Myocyte (in vitro differentiated cells): ENCODE measurements at places on chromosomes 11 and 22.

DNA sequence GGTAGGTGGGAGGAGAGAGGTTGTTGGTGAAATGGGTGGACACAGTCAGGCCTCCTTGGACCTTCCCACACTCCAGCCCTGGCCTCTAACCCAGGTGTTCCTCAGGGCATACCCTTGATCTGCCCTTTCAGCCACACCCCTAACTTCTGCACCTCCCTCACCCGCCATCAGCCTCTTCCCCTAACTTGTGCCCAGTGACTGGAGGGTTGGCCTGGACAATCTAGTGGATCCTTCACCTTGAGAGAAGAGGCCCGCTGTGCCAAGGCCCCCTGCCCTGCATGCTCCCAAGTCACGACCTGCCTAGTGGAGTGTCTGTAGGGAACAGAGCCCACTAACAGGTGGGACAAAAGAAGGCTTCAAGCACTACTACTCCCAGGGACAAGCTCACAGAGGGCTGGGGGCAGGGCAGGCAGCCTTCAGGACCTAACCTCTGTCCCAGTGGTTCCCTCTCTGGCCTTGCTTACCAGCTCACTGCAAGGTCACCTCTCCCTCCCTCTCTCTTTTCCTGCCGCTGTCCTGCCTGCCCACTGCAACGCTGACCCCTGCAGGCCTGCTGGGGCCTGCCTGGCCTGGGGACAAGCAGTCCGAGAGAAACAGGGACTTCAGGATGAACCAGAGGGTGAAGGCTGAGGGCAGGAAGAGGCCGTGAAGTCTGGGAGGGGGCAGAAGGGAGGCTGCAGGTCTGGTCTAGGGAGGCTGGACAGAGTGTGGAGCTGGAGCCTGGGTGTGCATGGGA is 3.3 kb downstream of the SYT7 start:
- DNase-seq: no peak

- DNase-seq: no peak
Measured at GRCh38 chr22:39965748-39966147, 5.6 kb downstream of the TMA7B start.

DNA sequence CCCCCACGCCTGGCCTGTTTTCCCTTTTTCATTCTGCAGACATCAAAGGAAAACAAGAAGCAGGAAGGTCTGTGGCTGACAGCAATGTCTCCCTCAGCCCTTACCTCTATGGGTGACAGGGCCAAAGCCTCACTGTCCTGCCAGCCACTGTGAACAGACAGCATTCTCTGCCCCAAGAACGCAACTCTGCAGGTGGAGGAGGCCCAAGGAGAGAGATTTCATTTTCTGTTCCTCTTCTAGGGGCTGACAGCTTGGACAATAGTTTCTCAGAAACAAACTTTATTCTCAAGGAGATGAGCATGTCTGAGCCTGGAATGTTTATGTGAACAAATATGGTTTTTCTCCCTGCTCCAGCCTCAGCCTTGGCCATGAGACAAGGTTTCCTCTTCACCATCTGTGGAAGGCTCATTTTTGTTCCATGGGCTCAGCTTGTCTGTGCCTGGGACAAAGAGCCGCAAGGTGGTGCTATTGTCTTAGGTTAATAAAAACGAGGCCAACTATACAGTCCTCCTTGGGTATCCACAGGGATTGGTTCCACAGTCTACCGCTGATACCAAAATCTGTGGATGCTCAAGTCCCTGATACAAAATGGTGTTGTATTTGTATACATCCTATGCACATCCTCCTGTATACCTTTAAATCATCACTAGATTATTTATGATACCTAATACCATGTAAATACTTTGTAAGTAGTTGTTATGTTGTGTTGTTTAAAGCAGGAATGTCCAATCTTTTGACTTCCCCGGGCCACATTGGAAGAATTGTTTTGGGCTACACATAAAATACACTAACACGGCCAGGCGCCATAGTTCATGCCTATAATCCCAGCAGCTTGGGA is 5.8 kb downstream of the PIWIL3 start:
- peak; percentile 68 for DNase-seq

GRCh38 chr11:33529461-33529860 is 171.2 kb downstream of the C11orf91 start:
- DNase-seq: no peak

DNA sequence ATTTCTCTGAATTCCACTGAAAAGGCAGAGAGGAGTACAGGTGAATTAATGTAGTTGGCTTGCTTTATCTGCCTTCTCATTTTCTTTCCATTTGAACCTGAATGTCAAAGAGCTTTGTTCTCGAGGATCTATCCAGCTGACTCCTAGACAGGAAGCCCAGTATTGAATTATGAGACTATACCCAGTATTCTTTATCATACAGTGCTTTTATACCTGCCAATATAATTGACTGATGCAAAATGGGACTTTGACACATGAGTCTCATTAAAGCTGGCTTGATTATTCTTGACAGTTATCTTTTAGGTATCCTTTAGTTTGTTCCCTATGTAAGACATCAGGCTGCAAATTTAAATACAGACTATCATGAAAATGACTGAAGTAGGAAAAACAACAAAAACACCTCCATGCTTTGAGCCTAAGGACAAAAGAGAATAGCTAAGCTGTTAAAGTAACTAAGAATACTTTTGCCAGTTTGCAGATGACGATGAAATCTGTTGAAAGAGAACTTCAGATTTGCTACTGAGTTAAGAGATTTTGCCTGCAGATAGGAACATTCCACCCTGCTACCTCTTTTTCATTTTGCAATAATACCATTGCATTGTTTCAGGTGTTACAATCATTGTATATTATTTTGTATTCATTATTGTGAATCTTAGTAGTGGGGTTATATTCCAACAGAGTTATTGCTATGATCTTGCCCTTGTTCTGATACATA is 117.1 kb downstream of the ENTHD1 start:
- DNase-seq: no peak

DNA sequence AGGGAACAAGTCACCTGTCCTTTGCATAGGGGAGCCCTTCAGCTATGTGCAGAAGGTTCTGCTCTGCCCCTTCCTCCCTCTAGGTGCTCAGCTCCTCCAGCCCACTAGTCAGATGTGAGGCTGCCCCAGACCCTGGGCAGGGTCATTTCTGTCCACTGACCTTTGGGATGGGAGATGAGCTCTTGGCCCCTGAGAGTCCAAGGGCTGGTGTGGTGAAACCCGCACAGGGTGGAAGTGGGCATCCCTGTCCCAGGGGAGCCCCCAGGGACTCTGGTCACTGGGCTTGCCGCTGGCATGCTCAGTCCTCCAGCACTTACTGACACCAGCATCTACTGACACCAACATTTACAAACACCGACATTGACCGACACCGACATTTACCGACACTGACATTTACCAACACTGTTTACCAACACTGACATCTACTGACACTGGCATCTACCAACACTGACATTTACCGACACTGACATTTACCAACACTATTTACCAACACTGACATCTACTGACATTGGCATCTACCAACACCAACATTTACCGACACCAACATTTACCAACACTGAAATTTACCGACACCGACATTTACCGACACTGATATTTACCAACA is 71.9 kb upstream of the PPP6R3 start:
- DNase-seq: no peak

- DNase-seq: no peak
Measured at GRCh38 chr11:38952698-38953097, 2354.7 kb upstream of the RAG2 start.

- no peak for DNase-seq
Measured at GRCh38 chr11:117717485-117718314, 79.3 kb downstream of the DSCAML1 start.

GRCh38 chr22:31604137-31604705 is 57.8 kb downstream of the PISD start:
- DNase-seq: no peak

DNA sequence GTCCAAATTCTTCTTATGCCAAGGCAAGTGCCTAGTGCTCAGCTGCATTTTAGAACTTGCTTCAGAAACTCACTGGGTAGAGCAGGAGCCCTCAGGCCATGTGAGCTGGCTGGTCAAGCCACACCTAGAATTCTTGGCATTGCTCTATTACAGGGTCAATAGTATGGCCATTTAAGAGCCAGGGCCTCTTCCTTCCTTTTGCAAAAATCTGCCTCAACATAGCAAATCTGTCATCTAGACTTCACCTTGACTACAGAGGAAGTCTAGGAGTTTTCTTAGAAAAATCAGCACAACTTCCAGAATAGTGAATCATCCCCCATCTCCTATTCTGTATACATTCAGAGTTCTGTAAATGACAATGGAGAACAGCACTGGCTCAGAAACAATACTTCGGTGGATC is 112.0 kb upstream of the TTC12 start:
- DNase-seq: peak; percentile 54

DNA sequence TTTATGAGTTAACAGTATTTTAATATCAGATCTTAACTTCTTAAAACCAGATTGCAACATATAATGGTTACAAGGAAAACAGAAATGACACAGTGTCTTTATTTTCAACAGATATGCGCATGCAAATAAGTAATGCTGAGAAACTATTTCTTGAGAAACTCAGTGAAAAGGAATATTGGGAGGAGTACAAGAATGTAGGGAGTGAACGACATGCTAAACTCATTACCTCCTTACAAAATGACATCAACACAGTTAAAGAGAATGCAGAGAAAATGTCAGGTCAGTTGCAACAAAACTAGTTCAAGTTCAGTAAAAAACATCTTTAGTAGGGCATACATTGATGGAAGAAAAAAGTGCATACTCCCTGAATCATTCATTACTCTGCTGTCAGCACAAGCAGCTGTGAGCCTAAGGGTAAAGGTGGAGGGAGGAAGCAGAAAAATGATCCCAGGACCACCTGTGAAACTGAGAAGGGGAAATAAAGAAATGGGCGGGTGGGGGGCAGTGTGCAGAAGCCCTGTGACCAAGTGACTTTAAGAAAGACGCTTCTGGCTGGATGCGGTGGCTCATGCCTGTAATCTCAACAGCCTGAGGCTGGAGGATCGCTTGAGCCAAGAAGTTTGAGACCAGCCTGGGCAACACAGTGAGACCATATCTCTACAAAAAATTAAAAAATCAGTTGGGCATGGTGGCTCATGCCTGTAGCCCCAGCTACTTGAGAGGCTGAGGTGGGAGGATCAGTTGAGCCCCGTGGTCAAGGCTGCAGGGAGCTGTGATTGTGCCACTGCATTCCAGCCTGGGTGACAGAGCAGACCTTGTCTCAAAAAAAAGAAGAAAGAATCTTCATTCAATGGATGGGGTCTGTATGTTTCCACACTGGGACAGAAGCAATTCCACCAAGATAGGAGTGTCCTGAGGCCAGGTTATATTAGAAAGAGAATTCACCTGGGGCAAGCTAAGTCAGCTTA is 31.2 kb downstream of the CCDC83 start:
- no peak for DNase-seq
